Stimulated activated CD4-positive, alpha-beta T cell treated with anti-CD3 and anti-CD28 coated beads, Interleukin-12 subunit alpha, Interleukin-12 subunit beta, amount 100 ng/mL, for 4 hours (primary cell): ENCODE measurements at places on chromosomes 1 and 21.

- DNase-seq, result peak; percentile 45
Measured at GRCh38 chr1:160400223-160400645, at the start of gene VANGL2. VANGL2 (plus strand) TSS chr1:160400564; CDS start chr1:160415838, 15,274 bp downstream.

GRCh38 chr1:66025188-66025587 lies 232.5 kb downstream of the PDE4B start:
- DNase-seq, result no peak

DNA sequence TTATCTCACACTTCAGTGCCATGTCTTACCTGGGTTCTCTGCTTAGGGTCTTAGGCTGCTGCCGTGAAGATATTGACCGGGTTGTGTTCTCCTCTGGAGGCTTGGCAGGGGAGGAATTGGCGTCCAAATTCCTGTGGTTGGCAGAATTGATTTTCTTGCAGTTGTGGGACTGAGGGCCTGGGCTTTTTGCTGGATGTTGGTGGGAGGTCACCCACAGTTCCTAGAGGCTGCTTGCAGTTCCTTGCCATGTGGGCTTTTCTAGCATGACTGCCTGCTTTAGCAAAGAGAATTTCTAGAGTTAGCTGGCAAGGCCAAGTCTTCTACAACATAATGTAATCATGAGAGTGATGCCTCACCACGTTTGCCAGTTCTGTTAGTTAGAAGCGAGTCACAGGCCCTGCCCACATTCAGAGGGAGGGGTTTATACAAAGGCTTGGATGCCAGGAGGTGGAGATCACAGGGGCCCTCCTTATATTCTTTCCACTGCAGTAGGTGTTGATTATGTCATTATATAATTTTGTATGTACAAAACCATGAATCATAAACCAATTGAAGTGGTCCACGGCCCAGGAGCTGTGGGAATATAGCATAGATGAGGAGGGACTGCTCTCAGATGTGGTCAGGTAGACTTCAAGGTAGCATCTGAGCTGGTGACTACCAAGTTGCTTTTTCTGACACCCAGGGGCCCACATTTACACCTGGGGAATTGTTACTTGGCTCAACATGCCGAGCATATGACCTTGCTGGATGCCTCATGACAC lies 6.6 kb downstream of the UBL4B start:
- DNase-seq, result no peak

- DNase-seq, result no peak
Measured at GRCh38 chr1:100891380-100891779, 3.3 kb downstream of the EXTL2 start.

DNA sequence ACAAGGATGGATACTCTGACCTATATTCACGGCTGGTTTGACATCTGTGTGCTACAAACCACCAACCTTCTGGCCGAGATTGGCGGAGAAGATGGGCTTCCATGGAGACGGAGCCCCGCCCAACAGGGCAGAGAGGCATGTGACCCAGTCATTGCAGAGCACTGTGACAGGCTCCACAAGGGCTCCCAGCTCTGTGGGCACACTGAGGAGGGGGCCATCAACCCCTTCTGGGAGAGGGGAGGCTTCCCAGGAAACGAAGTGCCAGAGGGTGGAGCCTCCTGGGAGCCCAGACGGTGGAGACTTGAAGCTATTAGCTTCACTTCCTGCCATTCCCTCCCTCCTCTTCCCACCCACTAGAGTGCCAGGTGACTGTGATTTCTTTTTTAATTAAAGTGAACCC lies 71.6 kb upstream of the IFFO2 start:
- no peak for DNase-seq

DNA sequence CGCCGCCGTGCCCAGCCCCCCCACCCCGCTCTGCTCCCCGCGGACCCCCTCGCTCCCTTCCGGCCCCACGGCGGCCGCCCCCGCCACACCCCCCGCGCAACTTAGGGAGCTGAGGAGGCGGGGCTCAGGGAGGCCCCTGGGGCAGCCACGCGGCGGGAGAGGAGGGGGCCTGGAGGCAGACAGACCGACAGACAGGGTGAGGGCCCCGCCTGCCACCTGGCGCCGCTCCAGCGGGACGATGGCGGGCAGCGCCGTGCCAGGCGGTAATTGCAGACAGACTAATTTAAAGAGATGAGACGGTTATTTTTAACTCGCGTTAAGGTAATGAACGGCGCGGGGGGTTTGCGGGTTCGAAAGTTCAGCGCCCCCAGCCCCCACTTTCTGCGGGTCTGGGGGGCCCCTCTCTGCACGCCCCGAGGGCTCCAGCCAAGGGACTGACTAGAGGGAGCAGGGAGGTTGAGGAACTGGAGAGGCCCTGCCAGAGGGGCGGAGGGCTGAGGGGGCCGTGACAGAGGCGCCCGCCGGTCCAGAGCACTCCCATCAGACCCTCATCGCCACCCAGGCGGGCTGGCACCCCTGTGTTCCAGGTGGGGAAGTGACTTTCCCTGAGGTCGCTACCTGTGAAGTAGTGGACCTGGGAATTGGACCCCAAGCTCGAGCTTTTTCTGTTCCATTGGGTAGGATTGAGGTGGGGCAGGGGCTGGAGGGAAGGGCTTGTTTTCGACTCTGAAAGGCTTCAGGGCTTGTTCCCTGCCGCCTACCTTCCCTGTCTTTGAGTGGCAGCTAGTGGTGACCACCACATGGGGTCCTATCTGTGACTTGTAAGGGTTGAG lies 5.4 kb downstream of the FOXO6 start:
- DNase-seq, result peak; percentile 30

GRCh38 chr1:94411237-94411636 lies 7.0 kb upstream of the ABCD3 start:
- DNase-seq, result no peak

DNA sequence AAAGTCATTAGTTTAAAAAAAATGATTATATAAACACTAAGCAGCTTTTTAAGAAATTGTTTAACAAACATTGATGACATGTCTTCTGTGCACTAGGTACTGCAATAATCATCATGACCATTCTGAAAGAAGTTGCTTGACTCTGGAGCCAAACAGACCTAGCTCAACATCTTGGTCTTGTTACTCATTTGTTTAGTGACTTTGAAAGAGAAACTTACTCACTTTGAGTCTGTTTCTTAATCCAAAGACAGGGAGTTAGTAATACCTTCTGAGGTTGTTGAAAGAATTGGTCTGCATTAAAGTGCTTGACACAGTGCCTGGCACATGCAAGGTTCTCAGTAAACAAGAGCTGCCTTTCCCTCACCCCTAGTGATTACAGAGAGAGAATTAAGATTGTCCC lies 84.4 kb downstream of the SGIP1 start:
- DNase-seq, result no peak

- no peak for DNase-seq
Measured at GRCh38 chr1:46458846-46459245, 30.8 kb upstream of the DMBX1 start.

DNA sequence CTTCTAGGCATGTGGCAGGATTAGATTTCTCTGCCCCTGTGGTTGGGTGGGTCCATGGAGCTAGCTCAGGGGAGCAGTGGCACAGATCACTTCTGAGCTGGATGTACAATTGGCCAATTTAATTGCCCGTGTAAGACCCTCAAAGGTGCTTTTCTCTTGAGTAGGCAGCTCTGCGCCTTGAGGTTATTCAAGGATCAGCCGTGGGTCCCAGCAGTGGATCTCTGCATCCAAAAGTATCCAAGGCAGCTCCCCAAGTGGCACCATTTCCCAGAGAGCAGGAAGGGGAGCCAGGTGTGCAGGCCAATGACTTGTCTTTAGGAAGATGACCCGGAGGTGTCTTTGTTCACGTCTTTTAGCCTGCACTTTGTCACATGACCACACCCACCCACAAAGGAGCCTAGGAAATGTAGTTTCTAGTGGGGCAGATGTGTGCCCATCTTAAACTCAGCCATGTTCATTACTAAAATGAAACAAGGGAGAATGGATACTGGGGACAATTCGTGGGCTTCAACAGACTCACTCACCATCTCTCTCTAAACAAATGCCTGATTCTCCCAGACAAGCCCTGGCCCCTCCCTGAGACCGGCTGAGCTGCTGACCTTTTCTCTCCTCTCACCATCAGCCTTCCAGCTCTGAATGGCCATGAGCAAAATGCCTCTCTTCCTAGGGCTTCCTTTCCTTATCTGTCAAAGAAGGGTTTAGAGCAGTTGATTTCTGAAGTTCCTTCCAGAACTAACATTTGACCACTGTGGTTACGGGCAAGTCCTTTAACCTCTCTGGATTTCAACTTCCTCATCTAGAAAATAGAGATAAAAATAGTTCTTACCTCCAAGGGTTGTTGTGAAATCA lies 41.4 kb upstream of the TENT5C start:
- DNase-seq, result no peak

DNA sequence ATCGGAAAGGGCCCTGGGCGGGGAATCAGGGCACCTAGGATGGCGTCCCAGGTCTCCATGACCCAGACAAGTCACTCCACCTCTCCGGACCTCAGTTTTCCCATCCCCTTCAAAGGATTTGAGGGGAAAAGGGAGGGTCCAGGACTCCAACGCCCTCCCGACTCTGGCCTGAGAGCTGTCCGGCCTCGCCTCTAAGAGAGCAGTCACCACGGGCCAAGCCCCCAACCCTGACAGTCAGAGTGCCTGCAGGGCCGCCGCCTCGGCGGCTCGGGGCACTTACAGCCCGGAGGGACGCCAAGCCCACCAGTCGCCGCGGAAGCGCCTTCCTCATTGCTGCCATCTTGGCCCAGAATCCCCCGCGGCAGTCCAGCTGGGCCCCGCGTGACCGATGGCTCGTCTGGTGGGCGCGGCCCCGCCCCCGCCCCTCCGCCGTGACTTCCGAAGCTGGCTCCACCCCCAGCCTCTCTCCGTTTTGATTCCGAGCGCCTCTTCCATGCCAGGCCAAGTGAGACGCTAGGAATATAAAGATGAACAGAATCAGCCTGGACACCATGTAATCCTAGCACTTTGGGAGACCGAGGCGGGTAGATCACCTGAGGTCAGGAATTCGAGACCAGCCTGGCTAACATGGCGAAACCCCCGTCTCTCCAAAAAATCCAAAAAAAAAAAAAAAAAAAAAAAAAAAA lies at the start of gene HMGCL:
Gene HMGCL (minus strand): TSS at position 354 of the 686 bp plus-strand sequence. CDS start 14 bp downstream, at position 340.
- peak; percentile 87 for DNase-seq

- no peak for DNase-seq
Measured at GRCh38 chr1:3759796-3760195, 7.5 kb downstream of the CCDC27 start.

GRCh38 chr1:213122514-213122929 lies 71.5 kb downstream of the RPS6KC1 start:
- no peak for DNase-seq

DNA sequence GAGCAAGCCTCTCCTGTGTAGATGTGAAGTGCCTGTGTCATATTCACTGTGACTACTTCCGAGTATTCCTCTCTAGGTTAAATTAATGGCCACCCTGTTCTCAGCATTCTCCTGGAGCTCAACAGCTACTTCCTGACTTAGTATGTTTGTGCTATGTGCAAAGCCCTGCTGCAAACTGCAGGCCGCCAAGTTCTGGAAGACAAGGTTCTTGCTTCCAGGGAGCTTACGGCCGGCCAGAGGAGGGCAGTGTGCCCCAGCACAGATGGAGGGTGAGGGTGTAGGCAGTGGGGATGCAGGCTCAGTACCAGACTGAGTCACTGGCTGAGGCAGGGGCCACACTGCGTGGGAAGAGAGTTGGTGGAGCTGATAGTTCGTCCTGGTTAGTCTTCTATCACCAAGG lies 43.2 kb downstream of the ELK4 start:
- DNase-seq, result no peak

DNA sequence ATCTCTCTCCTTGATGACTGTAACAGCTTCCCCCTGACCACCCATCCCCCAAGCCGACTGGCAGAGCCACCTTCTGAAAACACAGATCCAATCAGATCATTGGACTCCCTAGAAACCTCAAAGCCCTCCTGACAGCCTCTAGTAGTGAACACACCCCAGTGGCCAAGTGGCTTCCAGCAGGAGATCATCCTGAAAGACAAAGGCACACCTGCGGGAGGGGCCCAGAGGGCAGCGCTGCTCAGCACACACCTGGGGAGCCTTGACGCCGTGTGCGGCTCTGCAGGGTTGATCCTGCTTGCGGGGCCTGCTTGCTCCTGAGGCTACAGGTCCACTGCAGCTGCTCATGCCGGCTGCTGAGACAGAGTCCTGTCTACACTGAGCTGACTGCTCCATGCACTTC lies 41.5 kb downstream of the SLC66A1 start:
- DNase-seq, result no peak

DNA sequence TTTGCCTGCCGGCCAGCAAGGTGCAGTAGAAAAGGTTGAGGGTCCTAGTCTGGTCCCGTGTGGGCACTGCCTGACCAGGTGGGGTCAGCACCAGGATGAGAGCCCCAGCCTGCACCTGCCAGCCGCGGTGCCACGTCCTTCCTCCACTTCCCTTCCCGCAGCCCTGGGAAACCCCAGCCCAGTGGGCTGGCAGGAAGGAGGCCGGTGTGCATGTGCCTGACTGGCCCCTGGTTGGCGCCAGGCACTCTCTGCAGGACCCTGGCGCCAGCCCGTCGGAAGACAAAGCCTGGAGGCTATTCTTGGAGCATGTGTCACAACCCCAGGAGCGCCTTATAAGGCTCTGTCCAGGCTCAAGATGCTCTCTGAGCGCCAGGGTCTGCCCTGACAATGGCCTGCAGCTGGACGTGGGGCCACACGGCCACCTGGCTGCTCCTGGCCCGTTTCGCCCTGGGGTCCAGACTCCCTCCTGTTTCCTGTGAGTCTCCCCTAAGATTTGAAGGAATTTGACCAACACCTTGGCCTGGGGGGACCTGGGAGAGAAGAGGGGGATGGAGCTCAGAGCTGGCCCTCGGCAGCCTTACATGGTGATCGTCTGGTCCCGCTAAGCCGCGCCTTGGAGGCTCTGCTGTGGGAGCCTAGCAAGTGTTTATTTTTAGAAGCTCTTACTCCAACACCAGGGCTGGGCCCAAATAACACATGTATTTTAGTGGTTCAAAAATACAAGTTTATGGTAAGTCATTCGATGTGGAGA lies 31.9 kb upstream of the POFUT2 start:
- DNase-seq, result no peak

GRCh38 chr1:36508257-36508656 lies 25.5 kb upstream of the CSF3R start:
- DNase-seq, result no peak

GRCh38 chr1:186768906-186769305 lies 59.8 kb upstream of the PLA2G4A start:
- no peak for DNase-seq

DNA sequence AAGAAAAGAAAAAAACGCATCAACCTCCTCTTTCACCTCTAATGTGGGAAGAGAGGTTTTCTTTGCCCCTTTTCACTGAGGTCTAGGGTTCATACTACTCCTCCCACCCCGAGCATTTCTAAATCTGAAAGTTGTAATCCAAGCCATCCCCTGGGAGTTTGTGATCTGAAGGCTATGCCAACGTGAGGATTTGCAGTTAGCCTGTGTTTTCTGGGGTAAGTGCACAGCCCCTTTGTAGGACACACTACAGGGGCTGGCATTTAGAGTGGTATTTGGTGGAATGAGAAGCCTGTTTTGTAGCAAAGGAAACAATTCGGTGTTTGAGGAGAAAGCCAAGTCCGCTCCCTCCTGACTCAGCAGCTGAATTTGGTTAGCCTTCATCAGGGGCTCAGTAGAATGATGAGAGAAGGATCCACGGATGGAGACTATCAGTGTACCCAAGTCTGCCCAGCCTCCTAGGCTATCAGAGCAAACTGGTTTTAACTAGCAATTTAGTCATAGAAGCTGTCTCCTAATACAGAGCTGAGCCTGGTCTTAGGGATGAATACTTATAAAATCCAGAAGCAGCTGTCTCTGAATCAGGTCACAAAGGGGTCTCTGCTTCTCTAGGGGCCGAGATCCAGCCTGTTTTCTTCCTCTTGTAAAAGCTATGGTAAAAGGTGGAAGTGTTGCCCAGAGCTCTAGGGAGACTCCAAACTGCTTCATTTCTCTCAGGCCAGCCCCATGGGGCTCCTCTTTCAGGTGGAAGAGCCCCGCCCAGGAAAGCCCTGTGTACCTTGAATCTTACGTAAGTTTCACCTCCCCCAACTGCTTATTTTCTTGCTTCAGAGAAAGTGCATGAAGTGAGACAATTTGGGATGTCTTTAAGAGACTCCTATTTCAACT lies 2.1 kb downstream of the PCP4L1 start:
- DNase-seq, result no peak

GRCh38 chr1:45945426-45945825 lies 142.0 kb downstream of the MAST2 start:
- DNase-seq, result no peak
